Activated CD4-positive, alpha-beta T cell treated with anti-CD3 and anti-CD28 coated beads, Interleukin-2, Interleukin-6, amounts not matched to agents 100 ng/mL and 50 ng/mL, durations not matched to agents 16 hours and 8 hours (primary cell): ENCODE measurements at places on chromosomes 16 and 17.
A peak's percentile ranks its signal among the peaks of the same experiment; 100 is the strongest.

GRCh38 chr16:50276801-50277555, 10.6 kb downstream of the ADCY7 start:
- DNase-seq, result peak; percentile 55

DNA sequence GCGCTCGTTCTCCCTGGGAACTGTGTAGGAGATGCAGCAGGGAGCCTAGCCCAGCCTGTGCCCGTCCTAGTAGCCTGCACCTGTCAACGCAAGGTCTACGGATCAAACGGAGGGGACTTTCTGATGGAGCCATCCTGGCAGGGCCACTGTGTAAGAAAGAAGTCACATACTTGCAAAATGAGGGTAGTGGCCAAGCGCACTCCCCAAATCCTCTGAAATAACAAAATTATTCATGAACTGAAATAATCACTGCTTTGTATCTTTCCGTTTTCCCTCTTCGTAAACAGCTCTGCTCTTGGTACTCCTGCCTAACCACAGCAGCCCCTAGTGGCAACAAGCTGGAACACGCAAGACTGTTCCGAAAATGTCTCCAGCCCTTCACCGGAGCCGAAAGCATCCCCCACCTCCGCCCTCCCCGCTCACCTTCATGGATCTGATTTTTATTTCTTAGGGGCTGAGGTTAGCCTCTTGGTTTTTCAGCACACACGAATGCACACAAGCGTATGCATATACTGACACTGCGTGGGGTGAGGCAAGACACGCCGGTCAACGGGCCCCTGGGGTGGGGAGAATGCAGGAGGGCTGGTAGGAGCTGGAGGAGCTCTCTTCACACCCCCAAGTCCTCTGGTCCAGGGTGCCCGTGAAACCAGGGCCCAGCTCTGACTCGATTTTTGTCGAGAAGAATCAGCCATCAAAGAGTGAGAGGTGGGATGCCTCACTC, 100.8 kb downstream of the ABCC12 start:
- DNase-seq, result peak; percentile 52

DNA sequence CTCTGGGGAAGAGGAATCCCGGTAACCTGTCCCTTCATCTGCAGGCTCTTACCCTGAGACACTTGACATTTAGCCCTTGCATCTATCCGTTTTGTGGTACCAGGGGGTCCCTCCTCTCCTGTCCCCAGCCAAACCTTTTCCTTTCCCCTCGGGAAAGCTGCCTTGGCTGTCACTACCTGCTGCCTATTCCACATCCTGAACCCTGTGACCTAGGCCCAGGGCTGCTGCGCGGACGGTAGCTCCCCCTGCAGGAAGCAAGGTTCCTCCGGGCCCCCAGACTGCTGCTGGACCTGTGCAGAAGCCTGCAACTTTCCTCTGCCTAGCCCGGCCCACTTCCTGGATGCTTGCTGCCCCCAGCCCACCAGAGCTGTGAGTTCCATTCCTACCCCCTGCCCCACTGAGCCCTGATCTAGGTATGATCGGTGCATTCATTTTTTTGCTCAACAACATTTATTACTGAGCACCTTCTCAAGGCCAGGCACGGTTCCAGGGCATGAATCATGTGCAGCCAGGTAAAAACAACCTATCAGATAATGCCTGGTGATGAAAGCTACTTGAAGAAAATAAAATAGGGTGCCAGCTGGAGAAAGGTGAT, 10.5 kb upstream of the ALDOA start:
- DNase-seq, result peak; percentile 63

GRCh38 chr17:46795379-46795952, 23.0 kb downstream of the WNT3 start:
- DNase-seq, result no peak

- no peak for DNase-seq
These were observed 370.7 kb upstream of the HSBP1 start for GRCh38 chr16:83437036-83437435.

DNA sequence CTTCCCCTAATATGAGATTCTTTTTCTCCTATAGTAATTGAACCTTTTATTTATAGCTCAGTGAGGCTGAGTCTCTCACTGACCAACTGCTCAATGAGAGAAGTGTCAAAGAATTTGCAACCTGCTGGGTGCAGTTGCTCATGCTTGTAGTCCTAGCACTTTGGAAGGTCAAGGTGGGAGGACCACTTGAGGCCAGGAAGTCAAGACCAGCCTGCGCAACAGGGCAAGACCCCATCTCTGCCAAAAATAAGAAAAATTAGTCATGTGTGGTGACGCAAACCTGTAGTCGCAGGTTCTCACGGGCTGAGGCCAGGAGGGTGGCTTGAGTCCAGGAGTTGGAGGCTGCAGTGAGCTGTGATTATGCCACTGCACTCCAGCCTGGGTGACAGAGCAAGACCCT, 30.9 kb upstream of the CRYBA1 start:
- DNase-seq, result no peak

GRCh38 chr16:84527532-84528269, 23.2 kb upstream of the MEAK7 start:
- DNase-seq, result no peak

GRCh38 chr17:57990037-57990436, 2.0 kb upstream of the VEZF1 start:
- DNase-seq, result no peak

DNA sequence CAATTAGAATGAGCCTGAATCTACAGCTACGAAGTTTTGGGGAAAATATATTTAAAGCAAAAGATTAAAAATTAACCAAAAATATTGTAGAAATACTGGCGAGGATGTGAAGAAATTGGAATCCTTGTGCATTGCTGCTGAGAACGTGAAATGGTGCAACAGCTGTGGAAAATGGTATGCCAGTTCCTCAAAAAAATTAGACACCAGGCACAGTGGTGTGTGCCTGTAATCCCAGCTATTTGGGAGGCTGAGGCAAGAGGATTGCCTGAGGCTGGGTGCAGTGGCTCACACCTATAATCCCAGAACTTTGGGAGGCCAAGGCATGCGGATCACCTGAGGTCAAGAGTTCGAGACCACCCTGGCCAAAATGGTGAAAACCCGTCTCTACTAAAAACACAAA, 119.9 kb upstream of the TMEM97 start:
- no peak for DNase-seq

DNA sequence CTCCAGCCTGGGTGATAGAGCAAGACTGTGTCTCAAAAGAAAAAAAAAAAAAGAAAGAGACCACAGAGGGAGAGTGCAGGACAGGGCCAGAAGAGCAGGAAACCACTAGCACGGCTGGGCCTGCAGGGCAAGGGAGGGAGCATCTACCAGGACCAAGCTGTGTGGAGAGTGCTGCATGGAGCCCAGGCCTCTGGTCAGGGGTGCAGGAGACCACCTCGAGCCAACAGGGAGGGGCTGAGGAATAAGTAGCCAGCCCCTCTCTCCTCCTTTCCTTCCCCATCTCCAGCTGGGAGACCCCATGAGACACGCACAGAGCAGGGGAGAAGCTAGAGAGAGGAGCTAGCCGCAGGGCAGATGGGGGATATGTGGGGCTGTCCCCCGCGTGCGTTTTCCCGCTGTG, 67.0 kb upstream of the DNAH17 start:
- DNase-seq, result no peak

DNA sequence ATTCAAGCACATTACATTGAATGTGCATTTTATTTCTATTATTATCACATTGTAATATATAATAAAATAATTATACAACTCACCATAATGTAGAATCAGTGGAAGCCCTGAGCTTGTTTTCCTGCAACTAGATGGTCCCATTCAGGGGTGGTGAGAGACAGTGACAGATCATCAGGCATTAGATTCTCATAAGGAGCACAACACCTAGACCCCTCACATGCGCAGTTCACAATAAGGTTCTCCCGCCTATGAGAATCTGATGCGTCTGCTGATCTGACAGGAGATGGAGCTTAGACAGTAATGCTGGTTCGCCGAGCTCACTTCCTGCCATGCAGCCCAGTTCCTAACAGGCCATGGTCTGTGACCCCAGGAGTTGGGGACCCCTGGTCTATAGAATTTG, 96.7 kb upstream of the RBBP6 start:
- no peak for DNase-seq

- DNase-seq, result no peak
These were observed 8.8 kb downstream of the ODAD4 start for GRCh38 chr17:41939044-41939692.

DNA sequence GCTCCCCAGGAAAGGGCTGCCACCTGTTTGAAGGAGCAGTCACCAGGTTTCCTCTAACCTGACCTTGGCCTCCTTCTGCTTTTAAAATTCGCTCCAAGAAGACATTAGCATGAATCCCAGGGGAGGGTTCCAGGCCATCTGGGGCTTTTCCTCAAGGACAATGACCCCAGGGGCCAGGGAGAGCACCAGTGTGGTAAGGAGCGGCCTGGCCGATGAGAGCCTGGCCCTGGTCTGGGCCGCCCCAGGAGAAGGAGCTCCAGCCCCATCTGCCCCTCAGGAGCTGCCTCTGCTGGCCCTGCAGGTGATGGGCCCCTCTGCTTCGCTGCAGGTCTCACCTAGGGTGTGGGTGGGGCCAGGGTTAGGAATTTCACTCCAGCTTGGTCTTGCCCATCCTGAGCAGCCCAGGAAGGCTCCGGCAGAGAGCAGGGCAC, 209.2 kb upstream of the TNRC6C start:
- DNase-seq, result no peak

GRCh38 chr16:82843606-82844271, 217.0 kb downstream of the CDH13 start:
- DNase-seq, result no peak

DNA sequence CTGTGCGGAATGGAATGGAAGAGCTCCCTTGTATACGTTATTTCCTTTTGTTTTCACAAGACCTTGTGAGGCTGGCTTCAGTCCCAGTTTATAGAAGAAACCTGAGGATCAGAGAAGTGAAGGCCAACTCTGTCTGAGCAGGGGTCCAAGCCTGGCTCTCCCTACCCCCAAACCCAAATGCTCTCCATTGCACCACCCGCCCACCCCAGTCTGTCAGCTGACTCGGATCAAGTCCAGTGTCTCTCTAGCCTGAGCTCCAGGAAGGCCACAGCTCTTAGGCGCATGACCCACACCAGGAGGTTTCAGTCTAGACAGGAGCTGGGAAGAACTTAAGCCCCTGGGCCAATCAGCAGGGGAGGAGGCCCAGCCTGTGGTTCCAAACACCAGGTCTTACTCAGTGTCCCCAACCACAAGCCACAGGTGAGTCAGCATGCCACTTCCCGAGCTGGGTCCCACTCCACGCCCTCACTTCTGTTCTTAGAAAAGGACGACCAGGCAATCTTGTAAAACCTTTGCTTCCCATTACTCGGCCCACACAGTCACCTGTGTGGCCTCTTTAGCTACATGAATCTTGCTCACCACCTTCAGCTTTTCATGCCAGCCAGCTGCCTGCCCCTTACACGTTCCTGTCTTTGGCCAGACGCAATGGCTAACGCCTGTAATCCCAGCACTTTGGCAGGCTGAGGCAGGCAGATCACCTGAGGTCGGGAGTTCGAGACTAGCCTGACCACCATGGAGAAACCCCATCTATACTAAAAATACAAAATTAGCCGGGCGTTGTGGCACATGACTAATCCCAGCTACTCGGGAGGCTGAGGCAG, 27.8 kb downstream of the TK2 start:
- peak; percentile 98 for DNase-seq

DNA sequence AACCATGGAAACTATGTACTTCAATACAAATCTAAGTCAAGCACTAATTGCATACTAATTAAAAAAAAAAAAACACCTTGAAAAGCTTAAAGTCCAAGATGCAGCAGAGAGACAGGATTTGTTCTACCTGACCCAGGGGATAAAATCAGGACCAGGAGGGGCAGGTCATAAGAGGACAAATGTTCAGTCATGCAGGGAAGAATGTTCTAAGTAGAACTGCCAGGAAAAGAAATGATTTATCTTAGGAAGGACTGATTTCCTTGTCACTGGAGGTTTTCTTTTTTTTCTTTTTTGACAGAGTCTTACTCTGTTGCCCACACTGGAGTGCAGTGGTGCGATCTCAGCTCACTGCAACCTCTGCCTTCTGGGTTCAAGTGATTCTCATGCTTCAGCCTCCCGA, 9.1 kb upstream of the GHDC start:
- DNase-seq, result no peak

DNA sequence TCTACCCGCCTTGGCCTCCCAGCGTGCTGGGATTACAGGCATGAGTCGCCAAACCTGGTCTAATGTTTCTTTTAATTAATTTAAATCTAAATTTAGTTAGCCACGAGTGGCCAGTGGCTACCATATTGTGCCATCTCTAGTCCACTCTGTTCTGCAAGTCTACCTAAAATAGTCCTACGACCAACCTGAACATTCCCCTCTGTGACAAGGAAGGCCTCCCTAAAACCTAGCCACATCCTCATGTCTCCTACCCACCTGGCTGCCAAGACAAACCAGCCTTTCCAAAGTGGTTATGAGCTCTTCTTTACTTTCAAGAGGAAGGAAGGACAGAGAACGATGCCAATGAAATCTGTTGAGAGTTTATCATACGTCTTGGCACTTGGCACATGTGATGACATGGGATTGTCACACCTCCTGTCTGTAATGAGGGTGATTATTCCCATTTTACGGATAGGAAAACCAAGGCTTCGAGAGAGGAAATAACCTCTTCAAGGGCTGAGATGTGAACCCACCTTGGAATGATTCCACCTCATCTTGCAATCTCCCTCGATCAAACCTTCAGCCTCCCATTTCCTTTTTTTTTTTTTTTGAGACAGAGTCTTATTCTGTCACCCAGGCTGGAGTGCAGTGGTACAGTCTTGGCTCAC, 19.7 kb downstream of the MYH11 start:
- DNase-seq, result no peak

- DNase-seq, result peak; percentile 15
These were observed 13.4 kb downstream of the RPTOR start for GRCh38 chr17:80558046-80558445.

GRCh38 chr17:18262111-18262510, 1.6 kb downstream of the MIEF2 start:
- DNase-seq, result no peak

DNA sequence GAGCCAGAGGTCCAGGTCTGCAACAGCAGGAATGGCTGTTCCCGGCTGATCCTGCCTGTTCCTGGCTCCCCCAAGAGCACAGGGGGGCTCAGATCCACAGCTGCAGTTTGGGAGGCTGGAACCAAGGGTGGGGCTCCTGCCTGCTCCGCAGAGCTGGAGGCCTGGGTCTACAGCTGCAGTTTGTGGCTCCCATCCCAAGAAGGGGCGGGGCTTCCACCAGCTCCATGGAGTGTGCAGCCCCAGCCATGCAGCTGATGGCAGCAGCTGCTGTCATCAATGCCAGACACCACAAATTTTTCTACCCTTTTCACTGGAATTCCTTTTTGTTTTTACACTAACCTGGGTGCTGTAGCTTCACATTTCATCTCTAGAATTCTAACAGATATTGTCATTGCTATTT, 135.4 kb upstream of the KIF2B start:
- no peak for DNase-seq

DNA sequence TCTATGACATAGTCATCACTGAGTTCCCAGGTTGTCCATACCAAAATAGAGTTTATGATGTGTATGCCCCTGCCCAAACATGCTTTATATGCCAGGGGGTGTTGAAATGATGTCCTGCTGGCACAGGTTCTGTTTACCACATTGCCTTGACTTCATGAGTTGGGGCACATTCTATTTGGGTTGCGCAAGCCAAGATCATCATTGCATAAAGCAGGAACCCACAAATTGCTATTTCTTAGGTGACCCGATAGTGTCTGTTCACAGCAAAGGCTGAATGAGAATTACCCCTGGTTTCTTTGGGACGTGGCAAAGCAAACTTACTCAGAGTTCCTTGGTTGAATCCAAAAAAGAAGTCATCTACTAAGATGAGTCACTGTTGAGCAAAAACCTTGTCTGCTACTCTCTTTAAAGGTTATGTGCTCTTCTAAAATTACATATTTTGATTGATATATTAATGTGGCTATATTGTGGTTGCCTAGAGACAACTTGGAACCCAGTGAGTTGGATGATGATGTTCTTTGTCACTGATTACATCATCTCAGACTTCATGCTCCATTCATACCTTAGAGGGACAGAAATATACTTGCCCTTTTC, 912.6 kb upstream of the SOX9 start:
- DNase-seq, result no peak

GRCh38 chr16:30533146-30533522, 1.5 kb downstream of the ZNF747 start:
- DNase-seq, result no peak
